GM23338 (cell line): ENCODE measurements at places on chromosomes 6 and 20.

DNA sequence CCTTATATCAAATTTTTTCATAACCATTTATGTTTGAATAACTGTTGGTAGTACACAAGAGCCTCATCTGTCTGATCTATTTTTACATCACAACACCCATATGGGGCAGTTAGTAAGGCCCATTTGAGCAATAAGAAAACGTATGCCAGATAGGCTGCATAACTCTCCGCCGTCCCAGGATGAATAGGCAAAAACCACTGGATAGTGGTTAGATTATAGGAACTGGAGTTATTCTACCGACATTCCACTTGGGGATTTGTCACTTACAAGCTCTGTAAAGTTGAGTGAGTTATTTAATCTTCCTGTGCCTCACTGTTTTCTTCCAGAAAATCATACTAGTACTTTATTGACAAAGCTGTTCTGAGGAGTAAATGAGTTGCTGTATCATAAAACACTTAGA, 881.9 kb downstream of the QKI start:
- no peak for DNase-seq

- no peak for DNase-seq
Measured at GRCh38 chr6:158002249-158002950, 20.7 kb downstream of the SYNJ2 start.

GRCh38 chr6:45807311-45808041, 208.2 kb downstream of the CLIC5 start:
- DNase-seq, result no peak

- no peak for DNase-seq
Measured at GRCh38 chr6:29764422-29765196, 41.4 kb downstream of the HLA-F start.

GRCh38 chr6:82608781-82609180, 245.2 kb downstream of the TPBG start:
- DNase-seq, result no peak

DNA sequence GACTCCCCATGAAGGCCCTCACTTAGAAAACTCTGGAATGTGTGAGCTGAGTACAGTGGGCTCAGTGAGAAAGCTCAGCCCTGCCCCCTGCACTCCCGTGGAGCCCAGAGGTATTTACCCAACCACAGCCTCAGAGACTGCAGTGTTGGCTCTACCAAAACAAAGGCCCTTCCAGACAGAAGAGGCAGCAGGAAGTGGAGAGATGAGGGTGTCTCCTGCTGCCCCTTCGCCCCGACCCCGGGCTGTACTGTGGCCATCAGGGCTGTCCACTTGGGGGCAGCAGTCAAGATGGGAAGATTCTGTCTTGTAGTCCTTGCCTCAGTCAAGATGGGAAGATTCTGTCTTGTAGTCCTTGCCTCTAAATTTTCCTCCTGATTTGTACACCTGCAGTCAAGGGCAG, 341.3 kb downstream of the TAF4 start:
- peak; percentile 64 for DNase-seq

- no peak for DNase-seq
Measured at GRCh38 chr6:129683601-129684322, 26.2 kb downstream of the ARHGAP18 start.

DNA sequence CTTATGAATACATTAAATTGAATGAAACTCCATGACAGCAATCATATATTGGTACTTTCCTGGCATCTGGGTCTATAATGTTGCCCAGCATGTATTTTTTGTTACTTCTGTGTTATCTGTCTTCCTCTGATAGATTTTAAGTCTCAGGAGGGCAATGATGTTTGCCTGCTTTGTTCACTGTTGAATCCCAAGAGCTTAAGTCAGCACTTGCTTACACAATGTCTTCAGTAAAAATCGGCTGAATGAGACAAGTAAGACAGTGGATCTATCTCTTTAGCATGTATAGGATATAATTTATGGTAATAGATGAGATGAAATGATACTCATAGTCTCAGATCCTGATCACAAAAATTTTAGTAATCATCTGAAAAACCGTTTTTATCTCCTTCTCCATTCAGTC, 1034.9 kb upstream of the EPHA7 start:
- no peak for DNase-seq

DNA sequence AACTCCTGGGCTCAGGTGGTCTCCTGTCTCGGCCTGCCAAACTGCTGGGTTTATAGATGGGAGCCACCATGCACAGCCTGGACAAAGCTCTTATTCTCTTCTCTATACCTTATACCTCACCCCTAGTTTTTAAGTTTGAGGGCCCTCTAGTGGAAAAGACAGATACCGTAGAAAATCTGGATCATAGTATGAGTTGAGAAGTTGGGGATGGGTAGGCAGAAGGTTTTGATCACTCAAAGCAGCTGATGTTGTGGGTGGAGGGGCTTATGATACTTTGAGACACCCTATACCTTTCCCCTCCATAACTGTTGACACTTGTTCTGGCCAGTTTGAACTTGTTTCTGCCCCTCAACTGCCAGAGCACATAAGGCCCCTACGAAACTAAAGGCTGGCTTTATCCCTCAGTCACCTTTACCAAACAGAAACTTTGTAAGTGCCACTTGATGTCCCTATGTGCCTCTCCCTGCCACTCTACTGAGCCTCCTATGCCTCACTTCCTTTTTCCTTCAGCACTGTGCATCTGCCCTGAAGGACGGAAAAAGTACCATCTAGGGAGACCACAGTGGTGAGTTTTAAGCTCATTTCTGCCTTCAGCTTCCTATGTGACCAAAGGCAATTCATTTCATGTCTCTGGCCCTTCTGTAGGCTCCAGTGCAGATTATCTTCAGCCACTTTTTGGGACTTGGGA, 28.6 kb downstream of the RALY start:
- DNase-seq, result peak; percentile 74

DNA sequence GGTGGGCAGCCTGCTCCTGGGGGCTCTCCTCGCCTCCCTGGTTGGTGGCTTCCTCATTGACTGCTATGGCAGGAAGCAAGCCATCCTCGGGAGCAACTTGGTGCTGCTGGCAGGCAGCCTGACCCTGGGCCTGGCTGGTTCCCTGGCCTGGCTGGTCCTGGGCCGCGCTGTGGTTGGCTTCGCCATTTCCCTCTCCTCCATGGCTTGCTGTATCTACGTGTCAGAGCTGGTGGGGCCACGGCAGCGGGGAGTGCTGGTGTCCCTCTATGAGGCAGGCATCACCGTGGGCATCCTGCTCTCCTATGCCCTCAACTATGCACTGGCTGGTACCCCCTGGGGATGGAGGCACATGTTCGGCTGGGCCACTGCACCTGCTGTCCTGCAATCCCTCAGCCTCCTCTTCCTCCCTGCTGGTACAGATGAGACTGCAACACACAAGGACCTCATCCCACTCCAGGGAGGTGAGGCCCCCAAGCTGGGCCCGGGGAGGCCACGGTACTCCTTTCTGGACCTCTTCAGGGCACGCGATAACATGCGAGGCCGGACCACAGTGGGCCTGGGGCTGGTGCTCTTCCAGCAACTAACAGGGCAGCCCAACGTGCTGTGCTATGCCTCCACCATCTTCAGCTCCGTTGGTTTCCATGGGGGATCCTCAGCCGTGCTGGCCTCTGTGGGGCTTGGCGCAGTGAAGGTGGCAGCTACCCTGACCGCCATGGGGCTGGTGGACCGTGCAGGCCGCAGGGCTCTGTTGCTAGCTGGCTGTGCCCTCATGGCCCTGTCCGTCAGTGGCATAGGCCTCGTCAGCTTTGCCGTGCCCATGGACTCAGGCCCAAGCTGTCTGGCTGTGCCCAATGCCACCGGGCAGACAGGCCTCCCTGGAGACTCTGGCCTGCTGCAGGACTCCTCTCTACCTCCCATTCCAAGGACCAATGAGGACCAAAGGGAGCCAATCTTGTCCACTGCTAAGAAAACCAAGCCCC, 16.0 kb downstream of the SLC2A10 start:
- DNase-seq, result no peak

DNA sequence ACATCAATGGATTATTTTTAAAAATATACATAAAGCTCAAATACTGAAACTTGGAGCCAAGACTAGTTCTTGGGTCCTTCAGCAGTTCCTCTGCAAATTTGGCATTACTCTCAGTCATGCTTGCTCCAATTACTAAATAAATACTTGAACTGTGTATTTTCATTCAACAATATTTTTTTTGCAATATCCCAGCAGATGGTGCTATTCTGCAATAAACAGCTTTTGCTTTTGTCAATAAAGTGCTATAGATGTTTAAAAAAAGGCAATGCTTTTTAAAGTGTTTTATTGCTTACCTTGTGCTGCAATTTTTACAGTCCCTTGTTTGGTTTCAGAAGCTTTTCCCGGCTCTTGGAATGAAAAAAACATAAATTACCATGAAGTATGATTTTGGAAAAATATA, 243.4 kb downstream of the TRDN start:
- peak; percentile 27 for DNase-seq

- DNase-seq, result no peak
Measured at GRCh38 chr6:87808005-87808757, 106.1 kb upstream of the AKIRIN2 start.

- DNase-seq, result no peak
Measured at GRCh38 chr6:74289884-74290283, 593.9 kb downstream of the CD109 start.

- DNase-seq, result no peak
Measured at GRCh38 chr6:1110164-1110563, 201.7 kb upstream of the FOXQ1 start.

- peak; percentile 49 for DNase-seq
Measured at GRCh38 chr6:99282479-99283062, 66.9 kb downstream of the FAXC start.

GRCh38 chr20:60055740-60056139, 97.5 kb downstream of the CDH26 start:
- no peak for DNase-seq

DNA sequence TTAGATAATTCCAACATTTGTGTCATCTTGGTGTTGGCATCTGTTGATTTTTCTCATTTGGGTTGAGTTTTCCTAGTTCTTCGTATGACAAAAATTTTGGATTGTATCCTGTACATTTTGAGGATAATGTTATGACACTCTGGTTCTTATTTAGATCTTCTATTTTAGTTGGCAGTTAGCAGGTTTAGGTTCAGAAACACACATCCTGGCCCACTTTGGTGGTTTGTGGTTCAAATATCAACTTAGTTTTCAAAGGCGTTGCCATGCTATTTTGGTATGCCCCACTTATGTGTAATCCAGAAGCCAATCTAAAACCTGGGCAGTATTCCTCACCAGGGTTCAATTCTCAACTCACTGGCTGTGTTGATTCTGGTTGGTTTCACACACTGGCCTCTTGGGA, 68.2 kb downstream of the NOX3 start:
- DNase-seq, result no peak

- no peak for DNase-seq
Measured at GRCh38 chr6:18640134-18640533, 253.0 kb downstream of the RNF144B start.

DNA sequence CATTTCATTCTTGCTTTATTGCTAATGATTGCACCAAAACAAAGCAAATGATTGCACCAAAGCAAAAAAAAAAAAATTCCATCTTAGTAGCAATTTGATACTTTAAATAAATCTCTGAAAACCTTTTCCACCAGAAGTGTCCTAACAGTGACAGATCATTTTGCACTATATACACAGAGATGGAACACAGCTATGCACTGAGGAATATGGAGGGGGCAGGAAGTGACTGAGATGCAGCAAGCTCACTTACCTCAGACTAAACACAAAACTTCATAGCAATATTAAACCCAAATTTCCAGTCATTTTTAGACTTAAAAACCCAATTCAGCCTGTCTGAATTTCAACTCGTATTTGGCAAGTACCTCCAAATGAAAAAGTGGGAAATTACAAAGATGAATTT, 41.2 kb downstream of the HIVEP2 start:
- DNase-seq, result no peak

GRCh38 chr6:7833751-7834070, 76.9 kb downstream of the TXNDC5 start:
- DNase-seq, result no peak

GRCh38 chr6:186340-186965, 105.8 kb upstream of the DUSP22 start:
- DNase-seq, result no peak

GRCh38 chr6:37665304-37665703, 32.4 kb downstream of the MDGA1 start:
- DNase-seq, result no peak

- DNase-seq, result peak; percentile 48
Measured at GRCh38 chr6:93120154-93120742, 299.1 kb downstream of the EPHA7 start.

DNA sequence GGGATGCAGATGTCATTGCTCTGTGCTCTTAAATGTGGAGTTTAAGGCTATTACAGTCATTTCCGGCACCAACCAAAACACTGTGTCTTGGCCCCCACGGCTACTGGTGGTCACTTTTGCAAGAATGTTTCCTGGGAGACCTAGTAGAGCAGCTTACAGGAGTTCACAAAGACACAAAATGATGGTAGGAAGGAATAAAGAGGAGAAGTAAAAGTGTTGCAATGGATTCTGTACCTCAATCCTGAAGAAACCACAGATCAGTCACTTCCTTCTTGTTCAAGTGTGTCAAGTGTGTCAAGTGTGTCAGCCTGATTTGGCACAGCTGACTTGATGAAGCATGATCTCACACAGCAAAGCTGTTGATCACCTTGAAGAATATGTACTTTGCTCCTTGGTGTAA, 344.0 kb downstream of the PLCB1 start:
- no peak for DNase-seq

- no peak for DNase-seq
Measured at GRCh38 chr20:35465976-35466375, 10.6 kb downstream of the CEP250 start.

DNA sequence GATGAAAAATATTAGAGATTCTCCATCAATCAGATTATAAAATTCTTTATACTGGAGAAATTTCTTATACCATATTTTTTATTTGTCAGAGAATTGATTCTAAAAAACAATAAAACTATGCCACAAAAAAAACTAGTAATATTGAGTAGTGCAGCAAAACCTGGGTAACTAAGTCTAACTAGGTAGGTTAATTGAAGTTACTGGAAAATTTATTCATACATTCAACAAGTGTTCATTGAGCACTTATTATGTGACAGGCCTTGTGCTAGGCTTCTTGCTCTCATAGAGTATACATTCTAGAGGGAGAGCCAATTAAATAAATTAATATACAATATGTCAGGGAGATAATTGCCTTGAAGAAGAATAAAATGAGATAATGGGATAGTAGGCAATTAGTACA, 189.4 kb downstream of the EYA4 start:
- DNase-seq, result no peak

DNA sequence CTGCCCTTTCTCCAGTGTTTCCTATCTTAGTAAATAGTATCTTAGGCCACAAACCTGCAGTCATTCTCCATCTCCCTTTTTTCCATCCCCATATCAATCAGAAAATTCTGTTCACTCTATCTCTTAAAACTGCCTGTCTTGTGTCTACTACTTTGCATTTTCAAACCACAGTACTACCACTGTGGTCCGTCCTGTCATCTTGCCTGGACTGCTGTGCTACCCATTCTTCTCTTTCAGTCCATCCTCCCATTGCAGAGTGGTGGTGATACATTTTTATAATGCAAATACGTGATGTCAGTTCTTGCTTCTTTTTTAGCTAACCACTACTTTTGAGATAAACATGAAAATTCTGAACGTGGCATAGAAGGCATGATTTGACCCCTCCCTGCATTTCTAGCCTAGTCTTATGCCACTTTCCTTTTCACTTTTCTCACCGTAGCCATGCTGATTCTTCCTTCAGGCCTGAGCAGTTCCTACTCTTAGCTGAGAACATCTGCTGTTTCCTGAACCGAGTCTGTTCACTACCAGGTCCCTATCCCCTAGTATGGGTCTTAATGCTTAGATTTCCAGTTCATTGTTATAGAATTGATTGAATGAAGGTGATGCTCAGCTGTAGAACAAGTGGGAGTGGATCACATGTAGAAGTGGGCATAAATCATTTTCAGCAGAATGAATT, 13.8 kb downstream of the TBPL1 start:
- DNase-seq, result no peak

GRCh38 chr6:17167327-17167979, 65.6 kb downstream of the STMND1 start:
- peak; percentile 82 for DNase-seq
